Colonic mucosa (tissue), 4 donors: ENCODE measurements at places on chromosomes 7 and 10.
A peak's percentile ranks its signal among the peaks of the same experiment; 100 is the strongest.

- DNase-seq = peak; percentile 43
These were observed 14.0 kb upstream of the SLC18A2 start for GRCh38 chr10:117226813-117227451.

DNA sequence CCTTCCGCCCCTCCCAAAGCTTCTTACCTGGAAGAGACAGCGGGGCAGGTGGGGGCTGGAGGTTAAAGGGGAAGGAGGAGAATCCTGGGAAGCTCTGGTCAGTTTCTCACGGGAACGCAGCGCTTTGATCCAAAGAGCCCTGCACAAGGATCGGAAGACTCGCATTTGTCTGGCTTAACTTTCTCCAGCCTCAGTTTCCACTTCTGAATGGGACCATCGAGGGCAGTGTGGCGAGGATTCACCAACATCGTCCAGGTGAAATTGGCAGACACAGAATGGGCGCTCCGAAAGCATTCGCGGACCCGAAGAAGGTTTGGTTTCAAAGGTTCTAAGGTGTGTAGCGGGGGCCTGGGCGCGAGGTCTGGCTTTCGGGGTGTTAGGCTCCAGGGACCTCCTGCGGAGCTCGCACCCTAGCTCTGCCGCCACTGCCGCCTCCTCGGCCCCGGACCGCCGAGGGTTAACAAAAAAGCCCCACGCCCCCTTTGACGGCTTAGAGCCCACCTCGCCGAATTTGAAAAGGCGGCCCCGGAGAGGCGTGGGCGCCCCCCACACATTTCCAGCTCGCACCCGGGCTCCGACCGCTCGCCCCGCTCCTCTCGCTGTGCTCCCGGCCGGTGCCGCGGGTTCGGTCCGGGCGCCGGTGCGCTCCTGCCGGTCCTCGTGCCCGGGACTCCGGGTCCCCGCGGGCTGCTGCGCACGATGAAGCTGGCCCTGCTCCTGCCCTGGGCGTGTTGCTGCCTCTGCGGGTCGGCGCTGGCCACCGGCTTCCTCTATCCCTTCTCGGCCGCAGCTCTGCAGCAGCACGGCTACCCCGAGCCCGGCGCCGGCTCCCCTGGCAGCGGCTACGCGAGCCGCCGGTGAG, at the start of gene COL26A1:
Gene COL26A1 (plus strand): TSS at position 542 of the 862 bp plus-strand sequence. CDS start 158 bp downstream, at position 700.
- DNase-seq = no peak

- no peak for DNase-seq
These were observed 695 bp downstream of the HSPA12A start for GRCh38 chr10:116741391-116742351.

GRCh38 chr7:146076344-146076743, 40.3 kb upstream of the CNTNAP2 start:
- no peak for DNase-seq

DNA sequence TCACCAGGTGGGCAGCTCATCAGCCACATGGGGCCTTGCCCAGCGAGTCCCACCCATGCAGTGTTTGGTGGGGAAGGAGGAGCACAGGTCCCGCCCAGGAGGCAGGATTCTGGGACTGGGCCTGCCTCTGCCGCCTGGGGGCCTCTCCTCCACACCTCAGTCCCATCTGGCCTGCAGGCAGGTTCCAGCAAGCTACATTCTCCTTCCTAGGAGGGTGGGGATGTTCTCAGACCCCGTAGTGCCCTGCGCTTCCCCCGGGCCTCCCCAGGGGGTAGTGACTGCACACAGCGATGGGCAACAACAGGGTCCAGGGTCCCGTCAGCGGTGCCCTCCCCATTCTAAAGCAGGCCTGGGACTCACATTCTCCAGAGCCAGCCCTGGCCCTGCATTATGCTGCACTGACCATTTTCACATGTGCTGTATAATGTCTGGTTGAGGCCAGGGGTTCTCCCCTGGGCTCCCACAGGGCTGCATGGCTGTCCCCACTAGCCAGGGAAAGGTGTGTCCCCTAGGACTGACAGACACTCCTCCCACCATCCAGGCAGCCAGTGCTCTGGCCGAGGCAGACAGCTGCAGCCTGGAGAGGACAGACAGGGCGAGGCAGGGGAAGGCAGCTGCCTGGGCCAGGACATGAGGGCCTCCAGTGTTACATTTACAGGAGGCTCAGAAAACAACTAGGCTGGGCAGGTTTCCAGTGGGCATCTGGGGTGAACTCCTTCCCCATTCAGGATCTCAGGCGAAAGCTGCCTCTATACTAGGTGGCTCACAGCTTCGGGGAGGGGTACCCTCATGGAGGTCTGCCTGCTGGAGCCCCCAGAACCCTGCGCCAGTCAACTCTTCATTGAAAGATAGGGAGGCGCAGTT, 9.3 kb downstream of the RASGEF1A start:
- no peak for DNase-seq

DNA sequence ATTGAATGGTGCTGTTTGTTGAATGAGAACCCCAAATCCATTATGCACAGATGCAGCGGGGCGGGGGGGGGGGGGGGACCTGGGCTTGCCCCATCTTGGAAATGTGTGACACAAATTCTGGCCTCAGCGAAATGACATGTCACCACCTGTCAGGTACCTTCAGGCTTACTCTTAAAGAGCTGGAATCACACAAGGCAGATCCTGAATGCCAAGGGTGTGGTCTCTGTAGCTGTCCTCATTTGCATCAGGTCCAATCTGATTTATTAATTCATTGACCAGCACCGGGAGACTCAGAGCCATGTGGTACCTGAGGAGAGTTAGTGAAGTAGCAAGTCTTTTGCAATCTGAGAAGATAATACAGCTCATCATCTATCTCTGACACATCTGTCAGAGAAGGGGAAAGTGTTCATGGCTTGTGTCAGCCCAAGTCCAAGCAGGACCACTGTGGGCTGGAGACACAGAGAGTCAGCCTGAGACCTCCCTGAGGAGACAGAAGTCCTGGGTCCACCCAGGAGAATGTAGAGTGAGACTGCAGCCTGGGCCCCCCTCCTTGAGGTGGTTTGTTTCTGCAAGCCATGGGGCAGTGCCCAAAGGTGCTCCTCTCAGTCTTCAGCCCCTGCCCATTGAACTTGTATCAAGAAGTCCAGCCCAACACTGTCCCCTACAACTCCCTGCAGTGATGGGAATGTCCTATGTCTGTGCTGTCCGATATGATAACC, 46.7 kb downstream of the ADCYAP1R1 start:
- DNase-seq = no peak

GRCh38 chr7:24715661-24716479, 41.4 kb downstream of the GSDME start:
- DNase-seq = no peak

- DNase-seq = no peak
These were observed 62.2 kb downstream of the CYP51A1 start for GRCh38 chr7:92072121-92072520.

DNA sequence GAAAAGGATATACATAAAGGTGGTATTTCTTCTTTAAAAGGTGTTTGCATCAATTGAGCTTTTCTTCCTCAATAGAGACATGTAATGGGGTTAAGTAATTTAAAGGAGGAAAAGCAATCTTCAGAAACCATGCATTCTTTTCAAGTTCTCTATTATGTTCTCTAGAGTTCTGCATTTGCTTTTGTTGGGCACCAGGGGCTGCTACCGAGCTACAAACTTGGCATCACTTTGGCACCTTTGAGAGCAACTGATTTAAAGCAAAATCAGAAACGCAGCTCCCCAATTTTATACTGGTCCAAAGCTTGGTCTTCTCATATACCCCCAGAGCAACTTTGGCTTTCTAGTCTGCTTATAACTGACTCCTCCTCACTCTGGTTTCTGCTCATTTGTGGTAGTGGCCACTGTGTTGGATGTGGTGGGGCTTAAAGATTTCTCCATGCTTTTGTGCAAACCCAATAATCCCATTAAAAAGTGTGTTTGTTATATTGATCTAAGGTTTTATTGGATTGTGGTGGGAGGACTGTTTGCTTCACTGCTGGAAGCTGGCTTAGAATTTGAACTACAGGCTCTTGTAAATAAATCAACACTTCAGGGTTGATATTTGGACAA, 712.1 kb downstream of the PHTF2 start:
- no peak for DNase-seq

DNA sequence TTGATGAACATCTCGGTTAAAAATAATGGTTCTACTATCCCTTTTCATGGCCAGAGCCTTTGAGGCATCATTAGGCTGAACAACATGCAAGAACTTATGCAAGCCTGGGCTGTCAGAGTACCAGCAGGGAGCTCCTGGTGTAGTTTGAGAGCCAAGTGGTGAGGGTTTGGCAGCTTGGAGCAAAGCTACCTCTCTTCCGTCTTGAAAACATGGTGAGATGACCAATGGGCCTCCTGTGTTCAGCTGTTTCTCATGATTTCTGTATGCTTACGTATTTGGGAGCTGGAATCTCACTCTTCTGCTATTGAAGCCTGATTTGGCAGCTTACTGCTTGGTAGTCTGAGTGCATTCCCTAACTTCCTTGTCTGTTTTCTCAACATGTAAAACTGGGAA, 150.4 kb downstream of the CXCL12 start:
- no peak for DNase-seq

DNA sequence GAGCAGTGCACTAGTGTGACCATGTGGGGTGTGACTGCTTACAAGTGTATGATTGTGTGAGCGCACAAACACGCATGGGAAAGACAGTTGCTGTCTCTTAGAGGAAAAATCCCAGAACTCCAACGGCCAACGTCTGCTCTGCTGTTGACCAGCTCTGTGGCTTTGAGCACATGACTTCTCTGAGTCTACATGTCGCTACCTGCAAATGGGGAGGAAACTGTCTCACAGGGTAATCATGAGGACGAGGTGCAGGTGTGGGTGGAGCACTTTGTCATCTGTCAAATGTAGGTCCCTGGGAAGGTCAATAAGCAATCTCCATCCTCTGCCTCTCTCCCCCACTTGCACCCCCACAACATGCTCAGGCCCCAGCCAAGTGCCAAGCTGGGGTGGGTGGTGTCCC, 31.2 kb upstream of the TLX1 start:
- no peak for DNase-seq
